ENCODE measurements at places on chromosomes 5 and 9.

DNA sequence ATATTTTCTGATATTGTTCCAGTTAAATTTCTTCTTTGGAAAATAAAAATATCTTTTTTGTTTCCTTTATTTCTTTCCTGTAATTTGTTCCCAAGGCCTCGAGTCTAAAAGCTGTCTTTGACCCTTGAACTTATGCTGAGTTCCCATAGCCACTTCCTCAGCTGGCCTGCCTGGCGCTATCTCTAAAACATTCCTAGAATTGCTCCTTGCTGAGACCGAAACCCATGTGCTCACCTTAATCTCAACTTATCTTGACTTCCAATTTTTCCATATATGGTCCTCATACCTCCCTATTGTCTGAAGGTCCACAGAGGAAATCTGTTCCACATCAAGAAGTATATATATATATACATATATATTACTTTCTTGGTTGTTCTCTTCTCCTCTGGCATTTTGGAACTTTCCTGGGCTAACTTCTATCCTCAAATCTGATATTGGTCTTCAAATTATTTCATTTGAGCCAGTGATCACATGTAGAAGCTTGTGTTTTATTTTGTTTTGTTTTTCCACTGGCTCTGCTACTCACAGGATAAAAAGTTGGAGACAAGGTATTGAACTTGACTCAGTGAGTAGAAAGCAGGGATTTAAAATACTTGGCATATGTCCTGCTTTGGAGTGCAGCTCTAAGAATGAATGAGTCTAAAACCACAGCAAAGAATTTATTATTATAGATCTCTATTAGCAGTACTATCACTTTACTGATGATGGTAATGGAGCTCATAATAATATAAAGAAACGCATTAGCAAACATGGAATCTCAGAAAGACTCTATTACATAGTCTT lies 45.2 kb downstream of the ENC1 start:
- DNase-seq = no peak

DNA sequence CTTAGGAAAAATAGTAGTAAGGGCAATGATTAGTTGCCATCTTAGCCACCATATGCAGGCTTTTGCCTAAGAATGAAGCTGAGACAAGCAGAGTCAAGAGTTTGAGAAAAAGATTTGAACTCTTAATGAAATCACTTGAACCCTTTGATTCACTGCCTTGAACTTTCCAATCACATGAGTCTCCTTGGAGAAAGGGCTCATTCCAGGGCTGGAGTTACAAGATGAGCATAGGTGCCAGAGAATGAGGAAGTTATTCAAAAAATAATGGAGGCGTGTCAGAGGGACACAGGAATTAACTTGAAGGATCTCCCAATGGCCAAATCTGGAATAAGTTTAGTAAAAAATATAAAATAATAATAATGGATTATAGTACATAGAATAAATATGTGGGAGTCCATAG lies 35.3 kb downstream of the MAT2B start:
- no peak for DNase-seq

GRCh38 chr5:107469064-107469463 lies 201.7 kb downstream of the EFNA5 start:
- no peak for DNase-seq

DNA sequence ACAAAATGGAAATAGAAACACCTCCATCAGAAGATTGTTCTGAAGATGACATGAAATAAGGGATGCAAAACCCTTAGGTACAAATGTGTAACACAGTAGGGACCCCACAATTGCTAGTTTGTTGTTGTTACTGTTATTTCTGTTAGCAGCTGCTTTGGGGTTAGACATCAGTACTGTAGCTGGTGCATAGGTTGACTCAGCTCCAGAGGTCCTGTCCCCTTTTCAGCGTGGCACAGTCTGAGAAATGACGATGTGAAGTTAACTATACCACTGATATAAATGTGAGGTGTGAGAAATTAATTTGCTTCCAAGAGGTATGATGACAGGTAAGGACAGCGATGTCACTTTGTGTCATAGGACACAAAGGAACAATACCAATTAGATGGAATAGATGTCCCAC lies 384.6 kb upstream of the KLF4 start:
- DNase-seq = no peak

GRCh38 chr5:140328036-140328764 lies 18.2 kb downstream of the HBEGF start:
- no peak for DNase-seq

DNA sequence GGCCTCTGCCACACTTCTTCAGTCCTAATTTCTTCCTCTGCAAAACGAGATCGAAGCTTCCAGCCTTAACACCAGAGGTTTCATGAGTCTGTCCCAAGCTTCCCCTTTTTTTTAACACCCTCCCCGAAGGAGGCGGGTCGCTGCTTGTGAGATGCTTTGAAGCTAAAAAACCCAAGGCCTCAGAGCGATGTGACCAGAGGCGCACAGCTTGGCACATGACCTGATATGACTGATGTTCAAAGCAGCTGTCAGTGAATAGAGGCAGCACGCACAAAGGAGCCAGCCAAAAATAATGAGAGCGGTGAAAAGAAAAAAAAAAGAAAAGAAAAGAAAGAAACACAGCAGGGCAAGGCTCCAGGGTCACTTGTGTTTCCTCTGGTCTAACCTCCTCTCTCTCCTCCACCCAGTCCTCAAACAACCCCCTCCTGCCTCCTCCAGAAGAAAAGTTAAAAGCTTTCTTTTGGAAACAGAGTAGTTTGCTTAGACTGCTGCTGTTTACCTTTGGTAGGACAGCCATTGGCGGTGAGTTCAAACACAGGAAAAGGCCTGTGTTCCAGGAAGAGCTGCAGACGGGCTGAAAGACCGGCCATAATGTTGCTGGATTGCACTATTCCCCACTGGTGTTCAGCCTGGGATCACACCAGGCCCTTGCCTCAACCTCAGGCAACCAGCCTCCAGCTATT lies 10.9 kb upstream of the ZNF366 start:
- DNase-seq = no peak

- DNase-seq = no peak
Measured at GRCh38 chr9:115671963-115672305, 481.7 kb upstream of the PAPPA start.

DNA sequence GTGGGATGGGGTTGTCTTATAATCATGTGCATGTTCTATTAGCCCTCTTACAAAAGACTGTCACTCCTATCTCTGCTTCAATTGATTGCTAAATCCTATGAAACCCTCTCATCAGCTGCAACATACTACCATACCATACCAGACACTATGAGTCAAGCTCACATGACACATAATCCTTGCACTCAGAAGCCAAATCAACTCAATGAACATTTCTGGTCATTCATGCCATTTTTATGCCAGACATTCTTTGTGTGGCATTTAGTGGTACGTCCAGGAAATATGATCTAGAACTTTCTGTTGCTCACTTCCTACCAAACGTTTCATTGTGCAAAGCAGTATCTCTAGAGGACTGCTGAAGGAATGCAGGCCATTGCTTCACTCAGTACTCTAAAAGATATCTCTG lies 159.2 kb upstream of the GNA14 start:
- DNase-seq = no peak

DNA sequence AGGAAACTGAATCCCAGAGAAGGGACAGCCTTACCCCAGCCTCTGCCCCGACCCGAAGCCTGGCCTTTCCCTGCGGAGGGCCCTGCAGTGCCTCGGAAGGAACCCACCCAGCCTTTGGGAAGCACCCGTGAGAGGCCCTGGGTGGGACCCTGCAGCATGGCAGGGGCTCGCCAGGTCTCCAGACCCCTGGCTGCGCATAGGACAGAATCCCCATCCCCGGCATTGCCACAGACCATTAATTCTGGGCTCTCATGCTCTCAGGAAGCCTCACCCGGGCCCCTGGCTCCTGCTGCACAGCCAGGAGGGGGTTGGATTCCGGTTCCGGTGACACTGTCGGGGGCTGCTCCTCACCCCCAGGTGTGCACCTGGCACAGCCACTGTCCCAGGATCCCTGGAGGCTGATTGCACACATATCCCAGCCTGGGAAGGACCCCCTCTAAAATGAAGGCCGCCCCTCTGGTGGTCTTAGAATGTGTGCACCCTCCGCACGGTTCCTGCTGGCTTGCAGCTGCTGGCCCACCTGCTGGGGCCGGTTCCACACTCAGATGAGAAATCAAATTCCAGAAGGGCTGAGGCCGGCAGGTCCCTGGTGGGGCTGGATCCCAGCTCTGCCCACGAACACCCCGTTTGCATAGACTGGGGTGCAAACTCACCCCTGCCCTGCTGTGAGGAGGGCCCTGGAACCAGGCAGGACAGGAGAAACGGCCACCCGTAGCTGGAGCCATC lies 4.7 kb downstream of the EGFL7 start:
- no peak for DNase-seq

DNA sequence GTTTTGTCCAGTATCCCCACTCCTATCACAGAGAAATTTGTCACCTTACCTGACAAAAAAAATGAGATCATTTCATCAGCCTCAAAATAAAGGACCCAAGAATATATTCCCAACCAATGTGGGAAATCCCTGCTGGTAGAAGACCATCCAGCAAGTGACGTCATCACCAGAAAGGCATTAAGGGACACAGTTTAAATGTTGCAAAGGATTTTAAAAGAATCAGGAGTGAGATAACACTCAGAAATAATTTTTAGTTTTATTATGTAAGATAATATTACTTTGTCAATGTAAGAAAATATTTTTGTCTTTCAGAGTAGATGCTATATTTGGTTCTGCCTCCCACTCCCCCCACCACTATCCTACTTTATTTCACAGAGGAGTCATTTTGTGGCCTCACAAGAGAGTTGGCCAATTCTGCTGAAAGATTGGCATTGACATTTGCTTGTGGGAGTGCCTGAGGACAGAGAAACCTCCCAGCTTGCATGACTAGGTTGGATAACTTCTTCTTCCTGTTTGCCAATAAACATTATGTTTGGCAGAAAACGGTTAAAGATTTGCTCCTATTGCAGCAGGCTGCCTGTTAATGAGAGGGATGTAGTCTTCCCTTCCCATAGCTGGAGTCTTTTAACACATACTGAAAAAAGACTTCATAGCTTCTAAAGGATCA lies 288.6 kb upstream of the DAB2 start:
- DNase-seq = peak; percentile 61

DNA sequence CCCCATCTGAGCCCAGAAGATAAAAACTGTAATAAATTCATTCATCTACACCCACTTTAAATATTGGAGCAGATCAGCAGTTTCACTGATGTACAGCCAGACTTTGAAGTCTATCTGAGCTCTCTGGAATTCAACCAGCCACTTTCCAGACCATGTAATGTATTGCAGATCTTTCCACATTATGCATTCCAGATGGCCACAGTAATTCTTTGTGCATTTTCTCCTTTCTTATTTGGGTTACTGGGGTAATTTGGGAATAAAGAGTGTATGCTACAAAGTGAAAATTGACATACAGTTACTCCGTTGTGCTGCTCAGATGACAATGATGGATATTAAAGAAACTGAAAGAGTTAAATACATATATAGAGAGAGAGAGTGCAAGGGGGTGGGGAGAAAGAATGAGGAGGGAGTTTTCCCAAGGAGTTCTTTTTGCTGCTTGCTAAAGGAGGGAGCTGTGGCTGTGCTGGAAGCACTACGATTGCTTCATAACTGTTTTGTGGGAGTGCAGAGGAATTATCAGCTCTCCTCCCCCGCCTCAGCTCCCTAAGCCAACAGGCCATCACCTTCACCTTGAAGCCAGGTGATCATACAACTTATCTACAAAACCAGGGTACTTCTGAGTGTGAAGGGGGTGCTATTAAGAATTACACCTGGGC lies 152.8 kb downstream of the GAS1 start:
- DNase-seq = peak; percentile 99

- DNase-seq = no peak
Measured at GRCh38 chr5:159641371-159642039, 274.8 kb upstream of the ADRA1B start.

DNA sequence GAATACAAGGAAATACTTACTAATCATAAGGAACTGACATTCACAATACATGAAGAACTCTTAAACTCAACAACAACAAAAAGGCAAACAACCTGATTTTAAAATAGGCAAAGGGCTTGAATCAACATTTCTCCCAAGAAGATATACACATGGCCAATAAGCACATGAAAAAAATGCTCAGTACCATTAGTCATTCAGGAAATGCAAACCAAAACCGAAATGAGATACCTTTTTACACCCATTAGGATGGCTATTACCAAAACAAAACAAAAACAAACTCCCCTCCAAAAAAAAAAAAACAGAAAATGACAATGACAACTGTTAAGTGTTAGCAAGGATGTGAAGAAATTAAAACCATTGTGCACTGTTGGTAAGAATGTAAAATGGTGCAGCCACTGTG lies 104.1 kb upstream of the ZNF462 start:
- no peak for DNase-seq

DNA sequence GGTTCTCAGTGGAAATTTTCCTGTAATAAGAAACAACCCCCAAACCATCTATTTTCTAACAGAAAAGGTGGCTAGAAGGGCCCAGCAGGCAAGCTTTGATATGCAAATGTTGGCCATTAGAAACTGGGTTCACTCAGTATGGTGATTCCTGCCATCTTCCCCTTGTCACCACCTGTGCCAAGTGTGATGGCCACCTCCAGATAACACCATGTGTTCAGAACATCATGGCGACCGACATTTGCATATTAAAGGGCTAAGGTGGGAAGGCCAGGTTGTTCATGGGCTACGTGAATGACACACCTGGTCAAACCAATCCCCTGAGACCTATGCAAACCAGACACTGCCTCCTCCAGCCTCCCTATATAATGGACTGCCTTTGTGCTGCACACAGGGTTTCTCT lies 20.4 kb downstream of the FOXE1 start:
- DNase-seq = no peak

DNA sequence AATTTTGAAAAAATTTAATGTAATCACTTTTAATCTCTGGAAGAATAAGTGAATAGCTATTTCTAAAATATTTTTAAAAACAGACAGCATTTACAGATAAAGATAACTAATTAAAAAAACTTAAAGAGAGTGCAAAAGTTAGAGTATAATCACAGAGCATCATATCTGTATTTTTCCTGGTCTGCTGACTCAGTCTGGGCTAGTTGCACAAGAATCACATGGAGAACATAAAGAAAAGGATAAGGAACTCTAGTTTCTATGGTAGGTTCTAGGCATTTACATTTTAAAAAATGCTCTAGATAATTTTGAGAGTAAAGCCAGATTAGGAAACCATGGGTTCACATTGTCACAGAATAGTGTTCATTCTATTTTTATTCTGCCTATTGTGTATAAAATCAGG lies 347.4 kb downstream of the PSAT1 start:
- no peak for DNase-seq
